Astrocyte of the hippocampus (primary cell): ENCODE measurements at places on chromosomes 4 and X.

DNA sequence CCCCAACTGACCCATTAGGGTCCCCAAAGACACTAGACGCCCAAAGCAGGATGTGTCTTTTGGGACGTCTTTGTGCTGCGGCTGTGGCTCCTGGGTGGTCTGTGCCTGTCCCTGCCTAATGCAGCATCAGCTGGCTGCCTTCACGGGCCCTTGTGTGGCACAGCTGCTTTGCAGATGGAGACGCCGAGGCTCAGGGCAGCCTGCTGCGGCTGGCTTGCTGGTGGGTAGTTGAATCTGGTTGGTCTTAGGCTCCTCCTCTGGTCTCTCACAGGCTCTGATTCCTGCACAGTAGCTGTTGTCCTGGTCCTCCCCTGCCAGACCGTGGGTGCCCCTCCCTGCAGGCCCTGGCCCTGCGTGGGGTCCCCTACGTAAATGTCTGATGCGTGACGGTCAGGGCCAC lies 8.1 kb downstream of the CPZ start:
- no peak for DNase-seq

DNA sequence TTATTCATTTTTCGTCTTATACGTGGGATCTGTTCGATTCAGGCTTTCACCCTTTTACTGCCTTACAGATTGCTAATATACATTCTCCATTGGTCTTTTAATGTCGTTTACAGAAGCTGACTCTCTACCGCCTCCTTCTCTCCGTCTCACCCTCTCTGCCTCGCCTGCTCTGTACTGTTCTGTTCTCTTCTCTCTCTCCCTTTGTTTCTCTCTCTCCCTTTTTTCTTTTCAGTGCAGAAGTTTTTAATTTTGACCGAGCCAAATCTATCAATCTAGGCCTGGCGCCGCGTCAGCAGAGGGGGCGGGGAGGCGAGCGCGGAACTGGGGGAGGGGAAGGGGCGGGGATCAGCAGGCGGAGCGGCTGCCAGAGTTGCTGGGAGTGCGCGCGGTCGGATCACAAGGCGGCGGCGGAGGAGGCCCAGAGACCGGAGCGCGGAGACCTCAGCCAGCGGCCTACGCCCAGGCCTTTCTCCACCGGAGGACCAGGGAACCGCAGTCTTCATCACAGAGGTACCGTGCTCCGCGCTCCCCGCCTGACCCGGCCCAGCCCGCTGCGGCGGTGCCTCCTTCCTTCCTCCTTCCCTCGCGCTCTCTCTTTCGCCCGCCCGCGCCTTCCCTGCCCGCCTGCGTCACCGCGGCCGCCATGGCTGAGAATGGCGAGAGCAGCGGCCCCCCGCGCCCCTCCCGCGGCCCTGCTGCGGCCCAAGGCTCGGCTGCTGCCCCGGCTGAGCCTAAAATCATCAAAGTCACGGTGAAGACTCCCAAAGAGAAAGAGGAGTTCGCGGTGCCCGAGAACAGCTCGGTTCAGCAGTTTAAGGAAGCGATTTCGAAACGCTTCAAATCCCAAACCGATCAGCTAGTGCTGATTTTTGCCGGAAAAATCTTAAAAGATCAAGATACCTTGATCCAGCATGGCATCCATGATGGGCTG lies at the start of gene UBQLN2:
Gene UBQLN2 (plus strand): TSS at position 397 of the 931 bp plus-strand sequence. CDS start 247 bp downstream, at position 644.
- DNase-seq = peak; percentile 88

- no peak for DNase-seq
Measured at GRCh38 chr4:108346818-108347210, 178.1 kb upstream of the LEF1 start.

GRCh38 chrX:22124098-22124497 lies 92.0 kb downstream of the PHEX start:
- peak; percentile 30 for DNase-seq

- DNase-seq = no peak
Measured at GRCh38 chrX:18872621-18873020, 111.3 kb downstream of the PHKA2 start.

GRCh38 chr4:15479089-15479912 lies 9.6 kb downstream of the CC2D2A start:
- peak; percentile 92 for DNase-seq

DNA sequence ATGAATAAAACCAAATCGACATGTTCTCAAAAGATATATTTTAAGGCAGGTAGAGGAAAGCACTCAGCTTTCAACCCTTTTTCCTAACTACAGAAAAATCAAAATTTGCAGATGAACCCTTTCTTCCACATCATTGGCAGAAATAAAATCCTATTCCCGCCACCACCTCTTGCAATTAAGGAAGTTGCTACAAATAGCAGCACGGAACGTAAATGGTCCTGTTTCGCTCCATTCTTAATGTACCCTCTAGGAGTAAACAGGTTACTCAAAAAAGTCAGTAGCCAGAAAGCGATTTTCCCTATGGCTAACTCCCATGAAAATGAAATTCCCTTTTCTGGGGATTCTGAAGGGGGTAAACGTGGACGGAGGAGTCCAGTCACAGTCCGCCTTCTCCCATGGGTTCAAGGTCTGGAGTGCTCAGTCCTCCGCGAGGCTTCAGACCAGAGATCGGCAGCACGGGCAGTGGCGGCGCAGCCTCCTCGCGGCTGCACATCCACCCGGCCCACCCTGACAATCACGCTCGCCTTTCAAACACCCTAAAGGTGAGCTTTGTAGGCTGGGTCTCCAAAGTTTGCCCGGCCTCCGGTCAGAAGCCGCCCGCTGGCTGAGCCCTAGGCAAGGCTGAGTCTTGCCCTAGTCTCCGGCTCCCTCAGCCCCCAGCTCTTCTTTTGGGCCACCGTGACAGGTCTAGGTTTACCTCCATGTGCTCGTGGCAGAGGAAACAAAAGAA lies 1.8 kb downstream of the ATP11C start:
- DNase-seq = peak; percentile 27

DNA sequence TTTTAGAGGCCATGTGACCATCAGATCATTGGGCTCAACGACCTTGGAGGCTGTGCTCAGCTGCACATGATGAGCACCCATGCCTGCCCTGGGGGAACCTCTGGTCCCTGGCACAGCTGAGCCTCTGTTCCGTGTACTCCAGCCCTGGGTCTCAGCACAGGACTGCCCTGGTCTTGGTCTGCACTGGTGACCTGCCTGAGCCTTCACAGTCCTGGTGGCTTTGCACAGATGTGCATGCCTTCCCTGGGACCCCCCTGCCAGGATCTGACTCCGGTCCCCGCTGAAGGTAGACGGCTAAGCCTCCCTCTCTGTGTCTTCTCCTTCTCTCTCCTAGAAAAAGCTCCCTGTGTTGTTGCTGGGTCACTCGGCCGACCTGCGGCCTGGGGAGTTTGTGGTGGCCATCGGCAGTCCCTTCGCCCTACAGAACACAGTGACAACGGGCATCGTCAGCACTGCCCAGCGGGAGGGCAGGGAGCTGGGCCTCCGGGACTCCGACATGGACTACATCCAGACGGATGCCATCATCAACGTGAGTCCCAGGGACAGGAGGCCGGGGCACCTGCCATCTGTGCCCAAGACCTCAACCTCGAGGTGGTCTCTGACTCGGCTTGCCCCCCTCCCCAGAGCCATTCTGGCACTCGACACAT lies 21.6 kb downstream of the HTRA3 start:
- DNase-seq = no peak

DNA sequence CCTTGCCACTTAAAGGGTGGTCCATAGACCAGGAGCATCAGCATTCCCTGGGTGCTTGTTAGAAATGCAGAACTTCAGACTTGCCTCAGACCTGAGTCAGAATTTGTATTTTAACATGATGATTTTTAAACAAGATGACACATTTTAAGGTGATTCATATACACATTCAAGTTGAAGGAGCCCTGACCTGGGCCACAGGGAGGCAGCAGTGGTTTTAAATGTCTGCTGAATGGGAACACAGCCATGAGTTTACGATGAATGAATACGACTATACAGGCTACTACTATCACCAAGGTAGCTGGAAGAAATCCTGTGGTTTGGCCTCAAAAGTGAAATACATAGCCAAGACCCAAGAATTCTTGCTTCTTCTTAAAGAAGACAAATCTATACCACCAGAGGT lies 2.9 kb downstream of the HDAC8 start:
- peak; percentile 73 for DNase-seq

DNA sequence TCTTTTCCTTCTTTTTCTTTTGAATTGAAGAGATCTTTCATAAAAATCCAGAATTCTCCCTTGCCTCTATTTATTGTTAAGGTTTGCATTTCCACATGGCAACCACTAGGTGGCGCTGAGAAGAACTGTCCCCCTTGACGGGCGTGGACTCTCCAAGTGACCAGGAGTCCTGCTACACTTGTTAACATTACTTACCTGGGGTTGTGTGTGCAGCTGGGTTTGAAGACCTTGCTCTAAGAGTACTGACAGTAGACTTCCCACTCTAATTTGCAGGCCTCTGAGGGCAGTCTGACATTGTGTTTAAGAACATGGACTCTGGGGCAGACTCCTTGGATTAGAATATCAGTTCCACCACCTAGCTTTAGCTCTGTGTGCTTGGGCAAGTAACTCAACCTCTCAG lies 52.8 kb downstream of the GPRIN3 start:
- peak; percentile 10 for DNase-seq

DNA sequence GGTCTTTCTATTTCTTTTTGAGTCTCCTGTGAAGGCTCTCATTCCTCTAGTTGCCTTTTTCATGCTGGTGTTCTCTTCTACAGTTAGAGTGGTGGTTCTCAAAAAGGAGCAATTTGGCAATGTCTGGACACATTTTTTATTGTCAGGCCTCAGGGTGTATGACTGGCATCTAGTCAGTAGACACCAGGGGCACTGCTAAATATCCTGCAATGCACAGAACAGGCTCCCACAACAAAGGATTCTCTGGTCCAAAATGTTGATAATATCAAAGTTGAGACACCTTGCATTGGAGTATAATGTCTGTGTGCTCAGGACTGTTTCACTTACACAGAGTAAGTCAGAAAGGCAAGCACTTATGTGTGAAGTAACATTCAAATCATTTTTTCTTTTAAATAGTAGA lies 1360.7 kb downstream of the ADGRL3 start:
- DNase-seq = no peak

DNA sequence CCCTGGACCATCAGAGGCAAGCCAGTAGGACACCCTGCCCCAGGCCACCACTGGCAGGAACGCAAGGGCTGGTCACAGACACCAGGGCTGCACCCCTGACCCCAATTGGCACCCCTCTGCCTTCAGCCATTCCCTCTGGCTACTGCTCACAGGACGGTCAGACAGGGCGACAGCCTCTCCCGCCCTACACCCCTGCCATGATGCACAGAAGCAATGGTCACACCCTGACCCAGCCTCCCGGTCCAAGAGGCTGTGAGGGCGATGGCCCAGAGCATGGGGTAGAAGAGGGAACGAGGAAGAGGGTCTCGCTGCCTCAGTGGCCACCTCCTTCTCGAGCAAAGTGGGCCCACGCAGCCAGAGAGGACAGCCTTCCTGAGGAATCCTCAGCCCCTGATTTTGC lies 143.5 kb downstream of the SOWAHB start:
- DNase-seq = no peak

DNA sequence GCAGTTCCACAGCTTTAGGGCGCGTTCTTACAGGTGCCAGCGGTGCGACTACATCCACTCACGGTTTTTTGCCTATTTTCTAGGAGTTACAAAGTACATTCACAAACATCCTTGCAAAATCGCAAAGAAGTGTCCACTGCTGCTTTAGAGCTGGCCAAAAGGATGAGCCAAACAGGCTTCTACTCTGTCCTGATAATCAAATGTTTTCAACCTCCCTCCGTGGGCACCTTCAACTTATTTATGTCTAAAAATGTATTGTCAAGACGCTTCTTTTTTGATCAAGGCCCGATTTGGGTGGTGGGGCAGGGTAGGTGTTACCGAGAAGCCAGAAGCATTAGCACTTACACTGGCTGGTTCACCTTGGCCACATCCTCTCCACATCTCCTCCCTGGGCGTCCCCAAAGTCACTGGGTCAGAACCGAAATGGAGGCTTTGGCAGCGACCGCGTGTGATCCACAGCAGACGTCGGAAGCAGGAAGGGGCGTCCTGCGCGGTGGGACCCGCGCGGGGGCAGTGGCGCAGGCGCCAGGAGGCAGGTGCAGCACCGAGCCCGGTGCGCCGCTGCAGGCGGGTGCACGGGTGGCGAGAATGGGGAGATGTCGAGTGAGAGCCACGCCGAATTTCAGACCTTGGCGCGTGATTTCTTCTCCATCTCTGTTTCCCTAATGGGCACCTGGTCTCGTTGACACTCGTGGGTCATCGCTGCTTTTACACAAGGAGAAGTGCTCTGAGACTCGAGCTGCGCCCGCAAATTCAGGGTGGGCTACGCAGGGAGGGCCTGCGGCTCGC lies 16.9 kb downstream of the NKX3-2 start:
- DNase-seq = no peak

- DNase-seq = no peak
Measured at GRCh38 chr4:181682367-181683047, 560.7 kb upstream of the TENM3 start.

DNA sequence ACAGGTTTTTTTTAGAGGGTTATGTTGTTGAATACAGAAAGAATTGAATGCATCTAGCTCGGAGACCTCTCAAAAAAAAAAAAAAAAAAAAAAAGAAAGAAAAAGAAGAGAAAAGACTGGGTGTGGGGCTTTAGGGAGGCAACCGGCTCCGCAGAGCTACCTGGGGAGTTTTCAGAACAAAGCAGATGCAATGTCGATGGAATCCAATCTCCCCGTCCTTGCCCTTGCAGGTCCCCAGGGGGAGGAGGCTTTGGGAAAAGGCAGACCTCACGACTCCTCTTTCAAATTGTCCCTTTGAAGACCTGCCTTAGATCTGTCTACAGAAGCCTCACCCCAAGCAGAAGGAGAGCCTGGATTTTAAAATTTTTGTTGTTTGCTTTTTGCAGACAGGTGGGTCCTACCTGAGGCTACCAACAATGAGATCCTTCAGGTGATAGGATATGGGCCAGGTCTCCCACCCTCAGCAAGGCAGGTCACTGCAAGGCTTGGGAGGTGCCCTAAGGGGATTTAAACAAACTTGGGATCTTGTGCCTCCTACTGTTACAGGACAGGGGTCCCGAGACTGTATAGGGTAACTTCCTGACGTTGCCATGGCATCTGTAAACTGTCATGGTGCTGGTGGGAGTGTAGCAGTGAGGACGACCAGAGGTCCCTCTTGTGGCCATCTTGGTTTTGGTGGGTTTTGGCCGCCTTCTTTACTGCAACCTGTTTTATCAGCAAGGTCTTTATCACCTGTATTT lies 75.2 kb upstream of the PRKX start:
- DNase-seq = no peak
